CD8-positive, alpha-beta T cell (primary cell): ENCODE measurements at places on chromosomes 5 and 9.

DNA sequence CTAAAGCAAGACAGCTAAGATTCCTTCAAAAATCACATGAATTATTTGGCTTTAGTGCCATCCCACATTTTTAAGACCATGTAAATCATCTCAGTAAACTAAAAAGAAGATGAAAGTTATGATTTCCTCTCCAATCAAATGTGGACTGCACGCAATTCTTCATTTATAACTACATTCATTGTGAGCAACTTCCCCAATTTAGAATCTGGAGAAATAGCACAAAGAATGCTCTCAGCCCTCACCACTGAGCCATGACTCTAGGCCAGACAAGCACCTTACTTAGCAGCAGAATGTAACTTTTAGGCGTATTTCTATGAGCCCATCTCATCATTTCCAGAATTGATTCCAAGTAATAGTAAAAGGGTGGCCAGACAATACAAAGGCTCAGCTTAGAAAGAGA is 616.6 kb downstream of the TLE1 start:
- DNase-seq, result no peak

- no peak for DNase-seq
Measured at GRCh38 chr5:87122151-87122977, 145.3 kb upstream of the RASA1 start.

- DNase-seq, result no peak
Measured at GRCh38 chr9:131347376-131348020, 46.4 kb upstream of the PRRC2B start.

DNA sequence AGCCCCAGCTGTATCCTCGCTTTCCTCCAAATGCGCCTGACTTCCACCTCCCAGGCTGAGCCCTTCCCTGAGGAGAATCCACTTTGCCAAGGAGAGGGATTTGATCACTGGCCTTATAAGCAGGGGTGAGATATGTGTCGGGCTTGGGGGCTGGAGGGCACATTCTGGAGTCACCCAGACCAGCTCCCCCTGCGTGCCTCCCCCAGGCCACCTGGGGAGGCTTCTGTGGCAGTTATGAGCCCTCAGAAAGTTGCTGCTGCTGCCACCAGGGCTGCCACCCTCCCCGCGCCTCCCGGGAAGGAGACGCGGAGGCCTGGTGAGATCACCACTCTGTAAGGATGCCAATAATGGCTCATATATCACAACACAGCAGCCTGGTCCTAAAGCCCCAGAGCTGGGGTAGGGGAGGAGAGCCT is 211.5 kb downstream of the PAPPA start:
- no peak for DNase-seq

GRCh38 chr5:160353379-160353778 is 17.0 kb downstream of the C1QTNF2 start:
- no peak for DNase-seq

DNA sequence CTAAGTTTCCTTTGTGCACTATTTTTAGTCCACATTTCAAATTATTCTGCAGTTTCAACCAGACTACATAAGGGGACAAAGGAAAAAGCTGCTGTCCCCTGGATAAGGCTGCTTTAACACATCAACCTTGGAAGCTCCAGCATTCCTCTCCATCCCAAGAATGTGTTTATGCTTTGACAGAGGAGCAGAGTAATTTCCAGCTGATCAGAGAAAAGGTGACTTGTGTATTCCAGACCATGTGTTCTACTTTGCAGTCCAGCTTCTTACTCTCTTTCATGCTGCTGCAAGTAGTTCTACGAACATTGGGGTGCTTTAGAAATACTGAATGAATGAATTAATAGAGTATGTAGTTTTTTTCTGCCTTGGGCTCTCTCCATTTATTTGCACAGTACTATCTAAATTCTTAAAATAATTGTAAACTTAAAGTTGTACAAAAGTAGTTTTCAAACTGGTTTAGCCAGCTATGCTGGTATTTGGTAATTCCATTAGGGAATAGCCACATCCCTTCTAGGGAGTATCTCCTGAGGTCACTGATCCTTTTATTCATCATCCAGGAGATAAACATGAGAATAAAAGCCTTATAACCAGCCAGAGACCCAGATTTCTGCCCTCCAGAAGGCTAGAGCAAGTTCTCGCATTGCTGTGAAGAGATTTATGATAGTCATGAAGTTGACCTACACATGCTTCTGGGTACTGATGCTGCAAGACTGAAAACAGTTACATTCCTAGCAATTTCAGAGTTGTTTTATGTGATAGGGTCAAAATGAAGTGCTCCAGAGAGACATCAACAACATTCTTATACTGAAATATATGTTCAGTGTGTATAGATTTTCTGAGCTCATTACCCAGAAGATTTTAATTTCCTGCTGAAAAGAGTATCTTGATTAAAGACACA is 215.2 kb downstream of the COMMD10 start:
- DNase-seq, result no peak

- DNase-seq, result no peak
Measured at GRCh38 chr5:5104550-5104949, 35.6 kb upstream of the ADAMTS16 start.

DNA sequence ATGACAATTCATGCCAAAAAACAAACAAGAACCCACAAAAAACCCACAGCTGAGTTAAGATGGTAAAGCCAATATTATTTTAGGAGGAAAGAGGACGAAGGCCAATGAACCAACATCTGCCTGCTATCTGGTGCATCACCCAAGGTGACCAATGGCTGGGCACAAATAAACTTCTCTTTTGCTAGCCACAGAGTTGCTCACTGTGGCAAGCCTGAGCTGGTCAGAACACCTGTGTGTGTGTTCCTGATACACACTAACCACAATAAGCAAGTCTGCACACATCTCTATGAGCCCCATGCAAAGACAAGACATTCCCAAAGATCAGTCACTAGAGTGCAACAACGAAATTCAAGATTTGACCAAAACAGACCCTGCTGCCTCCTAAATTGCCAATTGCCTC is 63.1 kb downstream of the RNF38 start:
- DNase-seq, result no peak

GRCh38 chr9:105884416-105884815 is 190.1 kb downstream of the TMEM38B start:
- no peak for DNase-seq
